ENCODE measurements at places on chromosomes 7 and 10.

DNA sequence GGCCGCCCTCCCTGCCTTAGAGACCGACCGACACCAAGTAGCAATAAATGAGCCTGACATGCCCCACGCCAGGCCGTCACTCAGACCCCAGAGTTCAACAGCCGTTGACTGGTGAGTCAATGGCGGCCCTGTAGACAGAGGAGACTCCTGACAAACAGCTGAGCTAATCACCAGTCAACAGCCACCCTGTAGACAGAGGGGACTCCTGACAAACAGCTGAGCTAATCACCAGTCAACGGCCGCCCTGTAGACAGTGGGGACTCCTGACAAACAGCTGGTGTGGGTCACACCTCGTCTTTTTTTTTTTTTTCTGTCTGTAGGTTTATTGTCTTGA lies 16.9 kb upstream of the KNDC1 start:
- DNase-seq: no peak

DNA sequence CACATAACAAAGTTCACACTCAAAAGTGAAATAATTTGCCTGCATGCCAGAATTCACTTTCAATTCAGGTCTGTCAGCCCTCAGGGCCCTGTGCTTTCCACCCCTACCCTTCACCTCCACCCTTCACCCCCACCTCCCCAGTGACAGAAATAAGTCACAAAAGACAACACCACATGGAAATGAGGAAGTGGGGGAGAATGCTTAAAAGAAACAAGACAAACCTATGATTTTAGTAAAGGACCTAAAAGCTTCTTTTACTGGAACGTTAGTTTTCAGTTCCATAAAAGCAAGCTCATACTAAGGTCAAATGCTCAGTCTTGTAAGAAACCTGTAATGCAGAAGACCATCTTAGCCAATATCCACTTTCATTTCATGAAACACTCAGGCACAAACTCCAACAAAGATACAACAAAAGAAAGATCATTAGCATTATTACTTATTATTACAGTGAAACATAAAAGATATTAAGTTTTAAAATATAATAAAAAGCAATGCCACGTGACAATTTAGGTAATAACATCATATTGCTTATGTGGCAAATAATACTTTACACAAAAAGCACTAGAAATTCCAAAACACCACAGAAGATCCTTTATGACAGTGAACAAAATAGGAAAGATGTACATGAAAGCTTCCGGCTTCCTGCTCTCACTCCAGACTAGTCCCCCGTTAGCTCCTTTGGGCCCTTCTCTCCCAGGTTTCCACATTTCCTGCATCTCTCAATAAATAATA lies 112.1 kb downstream of the LMBR1 start:
- no peak for DNase-seq

- no peak for DNase-seq
Measured at GRCh38 chr7:77699056-77699455, 2.8 kb downstream of the RSBN1L start.

DNA sequence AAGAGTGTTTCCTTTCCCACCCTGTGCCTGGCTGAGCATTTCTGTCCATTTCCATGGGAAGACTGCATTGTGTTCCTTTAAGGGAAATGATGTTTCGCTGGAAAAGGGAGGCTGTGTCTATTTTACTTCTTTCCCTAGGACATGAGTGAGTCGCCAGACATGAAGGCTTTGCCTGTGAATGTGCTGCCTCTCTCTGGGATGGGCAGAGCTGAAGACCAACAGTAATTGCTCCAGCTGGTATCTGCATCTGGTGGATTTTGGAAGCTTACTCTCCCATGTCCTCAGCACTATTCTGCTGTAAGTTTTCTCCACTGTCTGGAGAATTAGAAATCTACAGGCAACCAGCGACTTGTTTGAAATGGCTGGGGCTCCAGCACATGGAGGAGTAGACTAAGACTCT lies 264.6 kb upstream of the BMPER start:
- no peak for DNase-seq

DNA sequence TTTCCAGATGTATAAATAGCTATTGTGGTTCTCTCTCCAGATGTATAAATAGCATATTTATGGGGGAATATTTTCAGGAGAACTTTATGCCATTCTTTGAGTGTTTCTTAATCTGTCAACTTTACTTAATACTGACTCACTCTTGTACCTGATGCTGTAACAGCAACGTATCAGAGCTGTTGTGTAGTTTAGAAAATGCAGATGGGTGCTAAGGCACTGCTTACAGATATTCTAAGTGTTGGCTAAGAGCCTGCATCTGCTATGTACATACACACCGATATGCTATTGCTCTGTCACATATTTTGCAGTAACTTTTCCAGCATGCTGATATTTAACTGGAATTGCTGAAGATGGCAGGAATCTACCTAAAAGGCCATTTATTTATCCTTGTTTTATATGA lies 71.9 kb downstream of the WDR37 start:
- no peak for DNase-seq

DNA sequence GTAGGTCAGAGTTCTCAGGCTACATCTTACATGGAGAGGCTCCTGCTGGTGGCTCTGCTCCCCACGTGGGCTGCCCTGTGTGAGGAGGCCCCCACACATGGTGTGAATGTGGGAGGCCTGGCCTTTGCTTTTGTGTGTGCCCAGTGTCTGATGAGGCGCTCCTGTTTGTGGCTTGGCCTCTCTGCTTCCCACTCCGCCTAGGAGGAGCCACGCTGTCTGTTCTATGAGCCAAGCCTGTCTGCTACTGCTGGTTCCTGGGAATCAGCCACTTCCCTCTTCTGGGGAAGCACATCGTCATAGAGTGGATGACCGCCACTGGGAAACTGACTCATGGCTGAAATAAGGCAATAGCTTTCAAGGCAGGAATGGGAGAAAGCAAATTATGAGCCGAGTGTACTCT lies 87.1 kb downstream of the CYP26A1 start:
- no peak for DNase-seq

- DNase-seq: no peak
Measured at GRCh38 chr7:73737491-73738219, 947 bp downstream of the ABHD11 start.

DNA sequence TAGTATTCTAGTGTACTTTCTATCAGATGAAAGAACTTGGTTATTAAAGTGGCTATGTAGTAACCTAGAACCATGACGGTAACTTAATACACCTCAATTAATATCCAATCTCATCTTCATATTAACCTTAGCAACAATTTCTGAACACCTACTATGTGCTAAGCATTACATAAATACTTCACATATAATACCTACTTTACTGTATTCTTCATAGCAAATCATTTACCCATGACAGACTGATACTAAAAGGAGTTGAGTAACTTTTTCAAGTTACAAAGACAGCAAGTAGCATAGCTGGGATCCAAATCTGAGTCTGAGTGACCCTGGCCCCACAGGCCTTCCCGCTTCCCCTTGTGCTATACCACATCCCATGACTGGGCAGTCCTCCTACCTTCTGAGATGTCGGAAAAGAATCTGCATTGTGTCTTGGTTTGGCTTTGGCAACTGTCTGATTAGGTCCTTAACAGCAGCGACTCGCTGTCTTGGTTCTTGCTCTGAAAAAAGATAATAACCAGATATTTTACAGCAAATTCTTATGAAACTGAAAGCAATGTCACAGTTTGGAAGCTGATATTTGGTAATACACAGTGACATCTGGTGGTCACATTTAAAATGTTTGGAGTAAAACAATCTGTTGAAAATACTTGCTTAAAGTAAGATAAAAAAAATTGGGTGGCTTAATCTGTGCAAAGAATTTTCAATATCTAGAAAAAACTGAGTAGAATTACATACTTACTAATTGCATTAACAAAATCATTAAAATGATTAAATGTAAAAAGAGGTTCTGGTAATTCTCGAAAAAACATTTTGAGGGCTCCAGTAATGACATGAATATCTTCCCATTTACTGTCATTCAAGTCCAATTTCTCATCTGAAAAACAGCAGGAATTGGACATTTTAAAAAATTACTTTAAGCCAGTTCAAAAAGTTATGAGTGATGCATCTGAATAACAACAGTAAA lies 120.1 kb downstream of the ARHGAP12 start:
- peak; percentile 27 for DNase-seq

- DNase-seq: peak; percentile 5
Measured at GRCh38 chr7:70416347-70416985, 715.5 kb upstream of the GALNT17 start.

DNA sequence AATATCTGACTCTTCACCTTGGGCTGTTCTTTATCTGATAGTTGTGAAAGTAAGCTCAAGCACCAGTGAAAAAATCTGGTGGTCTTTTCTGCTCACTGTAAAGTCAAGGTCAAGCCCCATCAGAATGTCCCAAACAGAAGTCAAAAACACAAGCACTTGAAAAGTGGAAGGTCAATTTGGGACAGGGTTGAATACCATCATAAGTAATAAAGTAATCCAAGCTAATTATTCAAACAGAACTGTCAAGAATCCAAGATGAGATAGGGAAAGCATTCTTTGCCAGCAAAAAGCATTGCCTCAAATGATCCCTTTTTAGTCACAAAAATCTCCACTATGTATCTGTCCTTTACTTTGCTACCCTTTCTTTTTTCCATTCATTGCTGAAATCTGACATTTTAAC lies 430.1 kb upstream of the NPVF start:
- no peak for DNase-seq

- DNase-seq: no peak
Measured at GRCh38 chr7:66957595-66958290, 36.7 kb downstream of the TMEM248 start.

DNA sequence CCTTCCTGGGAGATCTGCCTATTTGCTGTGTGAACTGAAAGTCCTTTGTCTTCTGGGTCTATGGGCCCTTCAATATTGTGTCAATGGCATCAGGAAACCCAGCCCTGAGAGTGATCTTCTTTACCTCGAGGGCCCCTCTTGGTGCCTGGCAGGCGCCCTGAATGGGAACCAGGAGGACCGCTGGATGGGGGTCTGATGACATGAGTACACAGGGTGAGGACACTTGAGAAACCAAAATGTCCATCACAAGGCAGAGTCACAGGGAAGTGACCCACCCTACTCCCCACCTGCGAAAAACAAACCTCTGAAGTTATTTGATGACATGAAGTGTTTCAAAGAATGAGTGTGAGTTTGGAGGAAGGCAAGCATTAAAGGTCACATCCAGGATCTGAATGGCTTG lies 17.3 kb downstream of the SFTPA1 start:
- DNase-seq: no peak

DNA sequence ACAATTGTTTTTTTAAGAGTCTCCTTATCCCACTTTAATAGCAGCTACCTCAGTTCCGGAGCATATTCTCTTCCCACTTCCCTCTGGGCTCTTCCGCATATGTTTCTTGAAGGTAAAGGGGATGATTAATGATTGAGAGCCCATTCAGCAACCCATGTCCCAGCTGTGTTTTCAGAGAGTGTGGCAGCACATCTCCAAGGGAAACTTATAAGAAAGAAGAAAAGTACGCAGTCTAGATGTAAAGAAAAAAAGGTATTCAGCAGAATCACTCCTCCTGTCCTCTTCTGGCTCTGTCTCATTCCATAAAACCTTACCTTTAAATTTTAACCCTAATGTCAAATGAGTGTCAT lies 9.7 kb upstream of the ANKRD7 start:
- DNase-seq: no peak

GRCh38 chr7:55977831-55978230 lies 13.4 kb downstream of the NIPSNAP2 start:
- no peak for DNase-seq

GRCh38 chr7:6106140-6106904 lies 75.1 kb downstream of the ANKRD61 start:
- DNase-seq: peak; percentile 36

- no peak for DNase-seq
Measured at GRCh38 chr10:124045801-124046355, 47.5 kb downstream of the CHST15 start.

DNA sequence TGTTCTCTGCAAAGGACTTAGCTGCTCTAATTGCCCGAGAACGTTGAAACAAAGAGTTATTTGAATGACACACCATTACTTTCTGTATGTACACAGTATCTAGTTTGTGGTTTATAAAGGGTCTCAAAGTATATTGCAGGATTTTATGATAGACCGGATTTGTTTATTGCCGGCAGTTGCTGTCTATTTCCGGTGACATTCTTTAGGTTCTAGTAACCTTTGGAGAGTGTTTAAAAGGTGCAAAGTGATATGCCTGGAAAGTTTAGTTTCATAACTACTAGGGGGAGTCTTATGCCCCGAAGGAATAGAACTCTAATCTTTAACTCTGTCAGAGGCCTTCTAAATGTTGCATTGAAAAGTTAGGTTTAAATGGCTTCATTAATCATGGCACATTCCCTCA lies 63.8 kb downstream of the PAPSS2 start:
- DNase-seq: no peak

DNA sequence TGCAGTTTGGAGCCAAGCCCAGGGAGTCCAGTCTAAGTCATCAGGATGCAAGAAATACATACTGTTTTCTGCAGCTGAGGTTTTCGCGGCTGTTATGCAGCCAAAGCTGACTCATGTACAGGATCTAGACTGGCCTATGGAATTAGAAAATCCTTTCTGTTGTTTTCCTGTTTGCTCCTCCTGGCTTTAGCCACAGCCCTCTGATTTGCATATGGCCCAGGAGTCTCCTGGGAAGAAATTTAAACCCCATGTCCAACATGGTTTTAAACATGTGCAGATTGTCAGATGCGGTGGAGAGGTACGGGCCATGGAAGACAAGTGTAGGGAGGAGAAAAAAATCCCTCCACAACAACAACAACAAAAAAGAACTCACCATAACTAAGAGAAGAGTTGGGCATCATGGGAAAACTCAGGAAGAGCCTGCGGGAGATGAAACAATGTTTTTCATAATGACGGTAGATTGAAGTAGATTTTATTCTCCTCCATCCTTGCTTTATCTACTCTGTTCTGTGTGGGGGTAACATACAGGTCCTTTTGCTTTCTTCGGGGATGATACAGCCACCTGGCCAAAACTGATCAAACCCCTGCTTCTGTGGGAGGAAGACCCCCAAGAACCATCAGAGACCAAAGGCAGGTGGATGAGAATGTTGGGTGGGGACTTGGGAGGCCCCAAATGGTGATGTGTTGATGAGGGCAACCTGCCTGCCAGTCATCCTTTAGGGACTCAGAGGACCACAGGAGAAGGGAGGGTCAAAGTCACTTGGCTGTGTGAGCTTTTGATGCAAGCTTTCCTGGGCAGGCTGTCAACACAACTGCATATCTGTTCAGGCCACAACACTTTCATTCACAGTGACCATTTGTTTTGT lies 29.8 kb upstream of the GNA12 start:
- DNase-seq: peak; percentile 89

DNA sequence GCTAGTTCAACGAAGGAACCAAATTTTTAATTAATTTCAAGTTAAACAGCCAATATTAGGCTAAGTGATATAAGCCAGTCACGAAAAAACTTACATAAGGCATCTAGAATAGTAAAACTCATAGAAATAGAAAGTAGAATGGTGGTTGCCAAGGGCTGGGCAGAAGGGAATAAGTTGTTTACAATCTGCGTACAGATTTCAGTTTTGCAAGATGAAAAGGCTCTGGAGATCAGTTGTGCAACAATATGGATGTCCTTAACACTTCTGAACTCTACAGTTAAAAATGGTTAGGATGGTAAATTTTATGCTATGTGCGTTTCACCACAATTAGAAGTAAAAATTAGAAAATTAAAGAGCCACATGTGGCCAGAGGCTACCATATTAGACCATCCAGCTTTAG lies 13.3 kb downstream of the SCRN1 start:
- DNase-seq: no peak

- DNase-seq: peak; percentile 61
Measured at GRCh38 chr10:119871881-119872609, 598 bp downstream of the MCMBP start.

GRCh38 chr7:17709599-17709998 lies 230.7 kb downstream of the SNX13 start:
- DNase-seq: no peak

Measured in ELF-1 (cell line).